Frontal cortex (tissue), 4 donors: ENCODE measurements at places on chromosomes 7 and 10. TPM values are rescaled to one million over a fixed set of nuclear protein-coding genes. Genes with fewer than 3 reads are reported as not detected.

GRCh38 chr7:155466814-155467733 is 9.1 kb downstream of the EN2 start:
- no peak for DNase-seq

DNA sequence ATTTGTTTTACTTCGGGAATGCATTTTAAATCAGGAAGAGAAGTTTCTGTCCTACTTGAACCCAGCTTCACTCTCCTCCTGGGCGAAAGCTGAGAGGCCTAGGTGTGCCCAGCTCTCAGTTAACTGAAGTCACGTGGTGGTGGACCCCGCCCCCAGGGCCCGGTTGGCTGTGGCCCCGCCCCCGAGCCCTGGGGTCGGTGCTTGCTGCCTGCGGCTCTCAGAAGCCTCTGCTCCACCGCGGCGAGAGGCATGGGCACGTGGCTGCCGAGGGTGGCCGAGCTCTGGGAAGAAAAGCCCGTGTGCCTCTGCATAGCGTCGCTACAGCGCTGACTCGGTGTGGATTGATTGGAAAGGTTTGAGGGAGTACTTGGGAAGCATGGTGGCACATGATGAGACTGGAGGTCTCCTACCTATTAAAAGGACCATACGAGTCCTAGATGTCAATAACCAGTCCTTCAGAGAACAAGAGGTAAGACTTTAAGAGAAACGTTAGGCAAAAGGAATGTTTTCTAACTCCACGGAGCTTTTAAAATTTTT is 34.1 kb downstream of the NET1 start:
- no peak for DNase-seq

DNA sequence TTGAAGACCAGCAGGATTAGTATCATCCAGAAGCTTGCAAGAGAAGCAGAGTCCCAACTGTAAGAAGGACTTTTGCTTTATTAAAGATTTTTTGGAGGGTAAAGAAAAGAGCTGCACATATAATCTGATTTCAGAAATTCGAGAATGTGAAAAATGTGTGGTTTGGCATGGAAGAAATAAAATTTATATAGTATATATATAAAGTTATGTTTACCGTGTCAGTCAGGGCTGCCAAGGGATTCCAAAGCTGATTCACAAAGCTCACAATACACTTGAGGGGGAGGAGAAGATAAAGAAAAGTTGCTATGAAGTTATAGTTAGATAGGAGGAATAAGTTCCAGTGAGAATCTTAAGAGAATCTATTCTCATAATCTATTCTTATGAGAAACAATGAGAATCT is 231.8 kb upstream of the CACNA2D1 start:
- DNase-seq = no peak

- DNase-seq = no peak
Measured at GRCh38 chr10:33331379-33331694, 3.1 kb downstream of the NRP1 start.

The ZC3HAV1L gene
- total RNA-seq = 5.7 TPM
